ENCODE measurements at places on chromosomes 11 and 22.

- no peak for DNase-seq
These were observed 5.7 kb downstream of the DNAL4 start for GRCh38 chr22:38788021-38788816.

- DNase-seq = no peak
These were observed 5.0 kb upstream of the RFPL3 start for GRCh38 chr22:32352681-32353080.

GRCh38 chr22:33515795-33516194, 404.5 kb downstream of the LARGE1 start:
- DNase-seq = no peak

- DNase-seq = no peak
These were observed 225.0 kb downstream of the BLID start for GRCh38 chr11:121890946-121891515.

- no peak for DNase-seq
These were observed 997.8 kb upstream of the CHORDC1 start for GRCh38 chr11:91220476-91221202.

- peak; percentile 31 for DNase-seq
These were observed 1.8 kb downstream of the ADSL start for GRCh38 chr22:40348025-40348658.

- DNase-seq = no peak
These were observed 3.3 kb downstream of the MAP4K2 start for GRCh38 chr11:64799623-64800302.

DNA sequence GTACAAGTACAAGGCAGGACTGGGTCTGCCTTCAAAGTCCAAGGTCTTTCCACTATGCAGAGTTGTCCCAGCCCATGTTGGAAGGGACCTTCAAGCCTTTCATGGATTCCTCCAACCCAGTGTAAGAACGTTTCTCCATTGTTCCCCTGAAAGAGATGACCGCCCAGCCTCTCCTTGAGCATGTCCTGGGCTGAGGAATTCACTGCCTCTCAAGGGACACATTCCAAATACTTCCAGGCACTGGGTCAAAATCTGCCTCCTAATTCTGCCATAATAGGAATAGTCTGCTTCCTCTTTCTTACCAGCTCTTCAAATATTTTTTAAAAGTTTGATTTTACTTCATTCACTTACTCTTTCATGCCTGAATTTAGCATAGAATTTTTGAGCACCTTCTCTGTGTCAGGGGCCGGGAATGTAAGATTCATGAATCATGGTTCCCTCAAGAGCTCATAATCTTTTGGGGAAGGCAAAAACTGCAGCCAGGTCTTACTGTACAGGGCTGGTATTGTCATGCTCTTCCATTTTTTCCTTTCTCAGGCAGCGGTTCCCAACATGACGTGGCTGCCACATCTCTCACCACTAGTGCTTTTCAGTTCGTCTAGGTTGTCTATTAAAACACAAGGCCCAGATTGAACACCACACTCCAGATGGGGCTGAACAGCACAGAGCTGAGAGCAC, 143.3 kb upstream of the TBCEL start:
- DNase-seq = no peak

GRCh38 chr11:3134651-3135480, 30.2 kb downstream of the OSBPL5 start:
- no peak for DNase-seq

GRCh38 chr11:70089631-70090030, 11.5 kb downstream of the ANO1 start:
- no peak for DNase-seq

DNA sequence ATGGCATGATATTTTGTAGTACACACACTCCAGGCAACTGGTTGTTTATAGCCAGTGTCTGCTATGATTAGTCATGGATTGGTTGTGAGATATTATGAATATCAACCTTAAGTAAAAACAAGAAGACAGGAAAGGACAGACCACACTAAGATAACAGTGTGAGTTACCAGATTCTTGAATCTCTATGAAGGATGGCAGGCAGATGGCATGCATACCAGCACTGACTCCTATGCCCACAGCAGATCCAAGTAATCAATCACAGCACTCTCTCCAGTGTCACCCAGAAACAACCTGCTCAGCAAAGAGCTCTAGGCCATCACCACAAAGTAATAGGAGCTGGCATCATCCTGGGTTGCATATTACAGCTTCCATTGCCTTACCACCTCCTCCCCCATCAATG, 116.6 kb downstream of the GALNT18 start:
- DNase-seq = no peak

DNA sequence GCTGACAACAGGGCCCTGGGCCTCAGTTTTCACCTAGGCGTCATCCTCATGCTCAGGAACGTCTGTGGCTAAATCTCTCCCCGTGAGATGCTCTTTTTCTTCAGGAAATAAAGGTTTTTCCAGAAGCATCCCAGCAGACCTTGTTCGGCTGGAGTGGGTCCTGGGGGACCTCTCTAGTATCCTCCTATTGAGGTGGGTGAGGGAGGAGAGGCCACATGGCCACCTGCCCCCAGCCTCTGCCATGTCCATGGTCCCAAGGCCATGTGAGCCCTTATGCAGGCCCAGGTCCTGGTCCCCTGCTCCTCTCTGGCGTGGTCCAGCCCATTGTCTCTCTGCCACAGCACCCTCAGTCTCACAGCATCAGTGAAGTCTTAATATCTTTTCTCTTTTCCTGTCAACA, 22.0 kb downstream of the ALG12 start:
- no peak for DNase-seq

- no peak for DNase-seq
These were observed 1.5 kb downstream of the MPST start for GRCh38 chr22:37021041-37021440.

GRCh38 chr11:72075756-72076155, 4.6 kb downstream of the NUMA1 start:
- no peak for DNase-seq

- DNase-seq = no peak
These were observed 168.5 kb downstream of the ARHGAP42 start for GRCh38 chr11:100855466-100856067.

- no peak for DNase-seq
These were observed 460.5 kb downstream of the BRD1 start for GRCh38 chr22:49367041-49367697.

DNA sequence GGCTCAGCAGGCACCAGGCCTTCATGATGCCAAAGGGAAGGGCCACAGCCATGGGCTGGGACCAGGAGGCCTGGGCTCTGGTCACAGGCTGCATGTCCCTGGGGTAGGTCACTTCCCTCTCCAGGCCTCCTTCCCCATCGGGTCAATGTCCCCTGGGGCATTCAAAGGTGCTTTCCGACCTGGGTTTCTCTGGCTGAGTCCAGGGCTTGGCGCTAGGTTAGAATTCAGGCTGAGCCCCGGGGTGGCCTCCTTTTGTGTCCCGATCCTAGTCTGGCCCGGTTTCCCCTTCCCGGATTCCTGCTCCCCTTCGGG, 12.2 kb downstream of the MAFF start:
- DNase-seq = no peak

GRCh38 chr11:34750692-34751405, 130.0 kb downstream of the EHF start:
- DNase-seq = no peak

GRCh38 chr11:8642196-8642841, 40.1 kb downstream of the TRIM66 start:
- no peak for DNase-seq

DNA sequence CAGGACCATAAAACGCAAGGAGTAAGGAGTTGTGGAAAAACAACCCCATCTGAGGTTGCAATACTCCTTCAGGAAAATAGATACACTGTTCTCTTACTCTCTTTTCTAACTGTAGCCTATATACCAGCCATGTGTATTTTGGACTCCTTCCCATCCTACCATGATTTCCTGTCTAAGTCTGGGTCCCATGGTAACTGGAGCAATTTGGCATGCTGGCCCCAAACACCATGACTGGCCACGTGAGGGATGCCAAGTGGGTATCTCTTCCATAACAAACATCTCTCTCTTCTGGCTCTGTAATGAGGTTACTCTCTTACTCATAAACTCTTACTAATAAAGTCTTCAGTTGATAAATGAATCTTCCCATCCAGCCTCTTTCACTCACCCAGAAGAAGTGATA, 26.5 kb downstream of the ABTB2 start:
- no peak for DNase-seq

DNA sequence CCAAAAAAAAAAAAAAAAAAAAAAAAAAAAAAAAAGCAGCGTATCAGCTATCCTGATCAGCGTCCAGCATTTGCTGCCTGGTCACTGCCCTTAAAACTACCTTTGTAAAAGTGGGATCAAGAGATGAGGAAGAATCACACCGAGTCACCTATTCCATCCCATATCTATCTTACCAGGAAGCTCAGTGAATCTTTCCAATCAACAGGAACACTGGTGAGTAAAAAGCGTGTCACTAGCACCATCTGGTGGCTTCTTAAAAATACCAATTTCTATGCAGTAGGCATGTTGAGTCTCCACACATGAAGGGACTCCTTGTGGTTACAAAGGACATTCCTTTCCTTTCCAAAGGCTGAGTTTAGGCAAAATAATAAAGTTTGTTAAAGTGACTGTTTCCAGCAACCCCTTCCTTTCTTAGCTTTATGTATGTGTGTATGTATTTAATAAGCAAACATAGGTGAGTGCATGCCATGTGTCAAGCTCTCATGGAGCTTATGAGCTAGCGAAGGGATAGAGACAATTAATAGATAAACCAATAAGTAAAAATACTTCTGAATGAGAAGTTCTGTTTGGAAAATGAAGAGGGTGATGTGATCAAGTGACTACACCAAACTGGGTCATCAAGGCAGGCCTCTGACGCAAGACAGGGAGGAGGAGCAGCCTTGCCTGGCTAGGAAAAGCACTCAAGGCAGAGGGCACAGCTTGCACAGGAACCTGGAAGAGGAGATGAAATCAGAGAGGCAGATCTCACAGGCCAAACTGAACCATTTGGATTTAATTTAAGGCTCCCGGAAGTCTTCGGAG, 13.9 kb upstream of the TP53AIP1 start:
- DNase-seq = no peak

DNA sequence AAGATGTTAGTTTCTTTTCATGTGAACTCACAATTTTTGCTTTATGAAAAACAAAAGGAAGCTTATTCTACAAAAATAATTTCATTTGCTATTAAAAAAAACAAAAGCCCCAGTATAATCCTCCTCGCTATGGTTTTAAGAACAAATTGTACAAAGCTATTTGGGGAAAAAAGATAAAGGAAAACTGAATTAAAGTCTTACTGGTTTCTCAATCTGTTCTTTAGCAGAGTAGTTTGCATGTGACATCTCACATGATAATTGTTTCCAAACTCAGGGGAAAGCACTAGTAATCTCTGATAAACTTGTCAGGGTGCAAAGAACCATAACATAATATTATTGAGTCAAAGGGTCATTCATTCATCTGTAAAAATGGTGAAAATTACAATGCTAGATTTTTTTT, 2.9 kb upstream of the DDI1 start:
- DNase-seq = no peak

DNA sequence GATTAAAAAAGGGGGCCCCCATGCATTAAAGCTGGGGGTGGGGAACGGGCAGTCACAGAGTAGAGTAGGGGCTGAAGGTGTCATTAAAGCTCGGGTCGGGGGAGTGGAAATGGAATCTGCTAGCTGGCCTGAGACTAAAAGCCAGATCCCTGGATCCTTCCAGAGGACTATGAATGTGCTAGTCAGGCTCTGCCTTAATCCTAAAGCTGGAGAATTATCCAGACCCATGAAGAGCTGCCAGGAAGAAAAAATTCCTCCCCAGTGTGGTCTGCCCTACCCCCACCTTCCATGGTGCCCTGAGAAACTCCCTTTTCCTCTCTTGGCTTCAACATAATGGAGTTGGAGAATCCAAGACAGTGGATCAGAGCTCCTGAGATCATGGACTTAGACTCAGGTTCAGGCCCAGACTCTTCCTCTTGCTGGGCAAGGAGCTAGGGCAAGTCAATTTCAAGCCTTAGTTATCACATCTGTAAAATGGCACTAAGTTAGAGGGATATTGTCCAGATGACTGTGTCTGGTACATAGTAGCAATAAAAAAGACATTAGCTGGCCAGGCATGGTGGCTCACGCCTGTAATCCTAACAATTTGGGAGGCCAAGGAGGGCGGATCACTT, 24.0 kb upstream of the SMTN start:
- DNase-seq = no peak

All from NK-92 treated with Interleukin-12 subunit alpha and Interleukin-12 subunit beta, amount 100 ng/mL, for 24 hours (cell line).